ENCODE measurements at places on chromosomes 1 and 21.

GRCh38 chr1:12475530-12475934 is 142.5 kb downstream of the DHRS3 start:
- no peak for DNase-seq

DNA sequence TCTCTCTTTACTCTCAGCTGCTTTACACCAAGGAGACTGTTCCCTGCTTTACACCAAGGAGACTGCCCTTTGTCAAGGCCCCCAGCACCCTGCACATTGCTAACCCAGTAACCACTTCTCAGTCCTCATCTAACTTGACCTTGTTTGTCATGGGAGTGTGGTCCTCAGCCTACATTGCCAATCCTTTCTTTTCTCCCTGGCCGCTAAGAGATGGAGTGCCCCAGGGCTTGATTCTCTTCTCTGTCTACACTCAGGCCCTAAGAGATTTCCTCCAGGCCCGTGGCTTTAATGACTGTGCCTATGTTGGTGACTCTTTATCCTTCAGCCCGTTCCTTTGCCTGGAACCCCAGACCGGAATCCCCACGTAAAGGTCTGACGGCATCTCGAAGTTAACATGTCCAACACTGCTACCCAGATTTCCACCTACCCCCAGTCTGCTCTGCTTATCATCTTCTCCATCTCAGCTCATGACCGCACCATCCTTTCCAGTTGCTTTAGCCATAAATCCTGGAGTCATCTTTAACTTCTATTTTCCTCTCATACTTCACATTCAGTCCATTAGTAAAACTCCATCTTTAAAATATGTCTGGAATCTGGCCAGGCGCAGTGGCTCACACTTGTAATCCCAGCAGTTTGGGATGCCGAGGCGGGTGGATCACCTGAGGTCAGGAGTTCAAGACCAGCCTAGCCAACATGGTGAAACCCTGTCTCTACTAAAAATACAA is 9.5 kb upstream of the SEMA4A start:
- DNase-seq: no peak

- DNase-seq: no peak
Measured at GRCh38 chr1:175273376-175274031, 80.9 kb upstream of the KIAA0040 start.

GRCh38 chr1:8739377-8739776 is 78.1 kb downstream of the RERE start:
- peak; percentile 4 for DNase-seq

GRCh38 chr21:31473685-31474345 is 129.8 kb upstream of the TIAM1 start:
- DNase-seq: no peak

All from erythroblast (primary cell).